ENCODE measurements at places on chromosomes 5 and 9. TPM values are rescaled to one million over a fixed set of nuclear protein-coding genes. Genes with fewer than 3 reads are reported as not detected.

The SOX30 gene
- 0.13 TPM for total RNA-seq

The NR5A1 gene
- total RNA-seq, result not detected

The FAM219A gene
- 39.1 TPM for total RNA-seq

The CARD9 gene
- total RNA-seq, result 0.70 TPM

The CD74 gene
- 239 TPM for total RNA-seq

The ISOC1 gene
- total RNA-seq, result 73.7 TPM

The SHC3 gene
- total RNA-seq, result 0.16 TPM

The SPATA31D4 gene
- total RNA-seq, result not detected

The IL4 gene
- total RNA-seq, result not detected
